DMS53 (cell line): ENCODE measurements at places on chromosomes 3 and 15.
A peak's percentile ranks its signal among the peaks of the same experiment; 100 is the strongest.

GRCh38 chr3:155326901-155327300 lies 33.4 kb upstream of the STRIT1 start:
- no peak for DNase-seq

DNA sequence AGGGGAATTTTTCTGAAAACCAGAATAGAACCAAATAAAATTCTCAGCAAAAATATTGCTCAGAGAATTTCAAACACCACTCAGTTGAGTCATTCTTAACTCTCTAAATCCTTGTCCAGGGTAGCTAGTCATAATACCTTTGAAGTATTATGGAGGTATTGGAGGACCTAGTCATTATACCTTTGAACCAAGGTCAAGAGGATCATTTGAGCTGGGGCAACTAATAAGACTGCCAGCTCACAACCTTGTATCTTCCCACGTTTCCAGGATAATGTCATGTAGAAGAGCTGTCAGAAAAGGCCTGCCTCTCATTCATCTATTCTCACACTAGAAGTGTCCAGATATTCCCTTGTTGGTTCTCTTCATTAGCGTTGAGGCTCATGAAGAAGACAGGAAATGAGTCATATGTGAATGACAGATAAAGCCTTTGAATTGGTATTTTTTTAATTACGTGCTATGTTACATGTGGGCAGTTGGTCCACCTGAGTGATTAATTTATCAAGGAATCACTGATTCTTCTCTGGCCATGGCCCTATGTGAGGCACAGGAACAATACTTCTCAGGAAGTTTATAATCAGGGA lies 48.3 kb downstream of the TOPAZ1 start:
- DNase-seq, result peak; percentile 46

DNA sequence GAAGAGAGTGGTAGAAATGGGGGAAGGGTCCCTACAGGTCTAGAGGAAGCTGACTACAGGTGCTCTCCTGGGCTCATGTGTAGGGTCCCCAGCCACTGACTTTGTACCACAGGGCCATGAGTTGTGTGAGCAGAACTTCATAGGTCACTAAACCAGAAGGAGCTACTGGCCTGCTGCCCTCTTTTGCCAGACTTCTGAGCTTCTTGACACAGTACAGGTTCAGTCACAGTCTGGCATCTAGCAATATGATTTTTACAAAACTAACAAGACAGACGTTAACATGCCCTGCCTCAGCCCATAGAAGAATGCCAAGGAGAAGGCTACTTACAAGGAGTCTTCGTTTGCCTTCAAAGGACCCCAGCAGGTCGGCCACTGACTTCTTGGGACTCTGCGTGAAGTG lies 3.2 kb downstream of the CCDC80 start:
- no peak for DNase-seq

GRCh38 chr3:63064209-63064755 lies 189.1 kb upstream of the CADPS start:
- DNase-seq, result no peak

- DNase-seq, result peak; percentile 78
These were observed 119.9 kb downstream of the LMLN start for GRCh38 chr3:198079771-198080520.

DNA sequence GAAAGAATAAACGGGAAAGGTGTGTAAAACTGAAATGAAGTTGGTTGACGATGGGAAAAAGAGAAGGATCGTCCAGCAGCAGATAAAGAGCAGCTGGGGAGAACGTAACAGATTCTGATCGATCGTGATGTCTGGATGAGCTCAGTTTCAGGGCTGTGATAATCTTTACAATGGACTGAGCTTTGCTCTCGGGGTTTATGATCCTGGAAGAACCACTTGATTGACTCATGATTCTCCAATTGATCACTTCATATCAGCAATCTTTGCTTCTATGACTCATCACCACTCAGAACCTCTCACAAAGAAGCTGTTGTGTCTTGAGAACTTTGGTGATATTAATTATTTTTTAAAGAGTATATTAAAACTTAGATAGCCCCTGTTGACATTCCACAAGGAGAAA lies 690.7 kb downstream of the TUSC7 start:
- peak; percentile 5 for DNase-seq

- no peak for DNase-seq
These were observed 68.3 kb upstream of the DAZL start for GRCh38 chr3:16673530-16673929.
